ENCODE measurements at places on chromosomes 7 and 10.

GRCh38 chr7:41971640-41972187 lies 265.3 kb downstream of the GLI3 start:
- DNase-seq: no peak

- no peak for DNase-seq
Observed at GRCh38 chr10:8594176-8594575, 539.7 kb downstream of the GATA3 start.

GRCh38 chr7:156479596-156479995 lies 161.0 kb upstream of the RNF32 start:
- DNase-seq: no peak

GRCh38 chr10:77926566-77927401 lies at the start of gene DLG5:
TSS of gene DLG5 (minus strand) at chr10:77926755. CDS start at chr10:77926520, 235 bp downstream.
- peak; percentile 81 for DNase-seq

- no peak for DNase-seq
Observed at GRCh38 chr7:155449008-155449868, 8.7 kb upstream of the EN2 start.

DNA sequence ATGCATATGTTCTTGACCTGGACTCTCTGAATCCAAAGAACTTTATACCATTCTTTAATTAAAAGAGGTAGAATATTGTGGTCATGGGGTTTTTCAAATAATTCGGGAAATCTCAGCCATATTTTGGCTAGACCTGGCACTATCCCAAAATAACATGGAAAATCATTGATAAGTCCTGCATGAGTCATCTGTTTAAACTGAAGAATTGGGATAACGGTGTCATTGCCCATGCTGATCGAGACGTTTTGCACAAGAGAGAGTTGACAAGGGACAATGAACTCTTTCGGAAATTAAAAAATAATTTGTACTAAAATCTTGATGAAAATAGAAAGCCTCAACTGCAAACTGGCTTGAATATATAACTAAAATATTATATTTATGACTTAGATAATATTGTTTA lies 19.9 kb upstream of the ABCB4 start:
- DNase-seq: no peak

DNA sequence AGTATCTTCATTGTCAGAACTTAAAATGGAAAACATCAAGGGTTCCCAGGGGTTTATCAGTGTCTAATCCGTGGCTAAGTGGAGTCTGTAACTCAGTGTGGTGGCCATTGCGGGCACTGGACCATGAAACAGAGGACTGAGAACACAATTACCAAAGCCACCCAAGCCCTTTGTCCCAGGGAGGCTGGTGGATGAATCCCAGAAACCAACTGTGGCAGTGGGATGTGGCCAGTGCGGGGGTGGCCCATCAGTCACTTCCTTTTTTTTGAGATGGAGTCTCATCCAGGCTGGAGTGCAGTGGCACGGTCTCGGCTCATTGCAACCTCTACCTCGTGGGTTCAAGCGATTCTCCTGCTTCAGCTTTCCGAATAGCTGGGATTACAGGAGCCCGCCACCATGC lies 61.8 kb downstream of the TACC2 start:
- DNase-seq: no peak

- peak; percentile 86 for DNase-seq
Observed at GRCh38 chr10:11793762-11794479, 29.2 kb upstream of the PROSER2 start.

DNA sequence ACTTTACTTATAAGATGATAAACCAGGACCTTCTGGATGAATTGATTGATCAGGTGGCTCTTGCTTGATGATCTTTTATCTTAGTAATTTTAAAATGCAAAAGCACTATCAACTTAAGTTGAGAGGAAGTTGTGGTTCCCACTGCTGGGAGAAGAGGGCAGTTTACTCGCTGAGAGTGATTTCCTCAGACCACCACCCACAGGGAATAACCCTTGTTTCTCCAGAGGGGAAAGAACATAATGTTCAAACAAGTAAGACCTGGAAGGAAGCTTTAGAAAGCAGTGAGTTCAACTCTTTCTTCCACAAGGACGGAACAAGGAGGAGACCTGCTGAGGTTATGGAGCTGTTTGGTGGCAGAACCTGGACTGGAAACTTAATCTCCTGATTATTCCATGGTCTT lies 138.7 kb downstream of the FAM204A start:
- DNase-seq: no peak

- no peak for DNase-seq
Observed at GRCh38 chr7:5143106-5143505, 46.9 kb upstream of the WIPI2 start.

DNA sequence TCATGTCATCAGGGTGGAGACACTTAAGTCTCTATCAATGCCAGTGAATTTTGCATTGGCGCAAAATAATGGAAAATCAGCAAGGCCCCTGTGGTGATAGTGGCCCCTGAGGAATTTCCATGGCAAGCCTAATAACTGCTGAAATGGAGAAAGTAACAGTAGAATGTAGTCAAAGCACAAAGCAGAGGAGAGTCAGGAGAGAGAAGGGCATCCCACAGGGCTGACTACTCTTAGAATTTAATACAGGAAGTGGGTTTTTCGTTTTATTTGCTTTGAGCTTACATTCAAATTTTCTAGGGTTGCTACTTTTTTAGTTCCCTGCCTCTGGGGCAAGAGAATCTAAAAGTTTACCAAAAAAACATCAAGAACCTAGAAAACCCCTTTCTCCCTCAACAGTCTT lies 39.0 kb downstream of the BZW2 start:
- DNase-seq: peak; percentile 31
